Activated naive CD8-positive, alpha-beta T cell treated with anti-CD3 and anti-CD28 coated beads, Interleukin-2, amount 10 ng/mL, durations not matched to agents 7 days and 5 days (primary cell): ENCODE measurements at places on chromosomes 3 and 15. TPM values are rescaled to one million over a fixed set of nuclear protein-coding genes. Genes with fewer than 3 reads are reported as not detected.

DNA sequence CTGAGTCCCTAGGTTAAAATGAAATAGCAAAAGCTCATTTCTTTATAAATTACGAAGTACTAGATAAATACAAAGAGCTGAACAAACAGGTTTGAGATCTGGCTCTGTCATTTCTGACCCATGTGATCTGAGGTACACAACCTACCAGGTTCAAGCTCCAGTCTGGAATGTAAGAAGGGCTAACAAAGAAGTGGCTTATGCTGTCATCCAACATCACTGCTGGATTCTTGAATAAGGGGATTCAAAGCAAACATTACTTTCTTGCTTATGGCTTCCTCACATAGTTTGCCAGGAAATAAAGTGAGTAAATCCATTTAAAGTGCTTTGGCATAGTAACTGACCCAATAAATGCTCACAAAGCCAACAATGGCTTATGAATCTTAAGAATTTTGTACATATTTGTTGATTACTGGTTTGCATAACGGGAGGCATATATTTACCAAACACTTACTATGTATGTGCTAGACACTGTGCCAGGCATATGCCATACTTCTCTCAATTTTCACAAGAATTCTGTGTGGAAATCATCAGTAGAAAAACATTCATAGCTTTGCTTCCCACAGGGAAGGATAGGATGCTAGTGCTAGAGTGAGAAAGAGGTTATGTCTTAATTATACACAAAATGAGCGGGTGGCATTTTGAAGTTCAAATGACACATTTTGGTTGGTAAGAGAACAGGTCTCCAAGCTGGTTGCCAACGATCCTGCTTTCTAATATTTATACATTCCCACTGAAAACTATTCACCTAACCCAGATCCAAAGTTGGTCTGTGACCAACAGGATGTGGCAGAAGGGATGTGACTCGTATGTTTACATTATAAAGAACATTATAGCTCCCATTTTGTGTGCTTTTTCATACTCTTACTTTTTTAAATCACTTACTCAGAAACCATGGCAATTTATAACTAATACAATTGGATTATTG, 38.7 kb upstream of the CSPG5 start:
- H3K27me3 ChIP-seq: no peaks in the 10 kb centered on the region
- H3K27ac ChIP-seq: no peak overlapping the region
- H3K36me3 ChIP-seq: peaks cover 19% of the 10 kb centered on the region
- H3K4me1 ChIP-seq: no peaks in the 10 kb centered on the region
- H3K4me3 ChIP-seq: no peak overlapping the region
- no peak for DNase-seq

GRCh38 chr15:26872206-26872605, 5.3 kb downstream of the GABRA5 start:
- H3K4me1 ChIP-seq: no peaks in the 10 kb centered on the region
- H3K36me3 ChIP-seq: no peaks in the 10 kb centered on the region
- no peak overlapping the region for H3K4me3 ChIP-seq
- H3K27me3 ChIP-seq: peaks cover 10% of the 10 kb centered on the region
- H3K27ac ChIP-seq: no peak overlapping the region

- H3K27ac ChIP-seq: no peak overlapping the region
- no peak for DNase-seq
- H3K4me3 ChIP-seq: no peak overlapping the region
- no peaks in the 10 kb centered on the region for H3K27me3 ChIP-seq
- H3K36me3 ChIP-seq: no peaks in the 10 kb centered on the region
Measured at GRCh38 chr3:86648087-86648486, 342.9 kb downstream of the VGLL3 start.

- no peaks in the 10 kb centered on the region for H3K4me1 ChIP-seq
- no peak overlapping the region for H3K27ac ChIP-seq
- H3K4me3 ChIP-seq: no peak overlapping the region
- no peaks in the 10 kb centered on the region for H3K36me3 ChIP-seq
- no peak for DNase-seq
- peaks cover 16% of the 10 kb centered on the region for H3K27me3 ChIP-seq
Measured at GRCh38 chr15:29711531-29711930, 110.7 kb downstream of the TJP1 start.

DNA sequence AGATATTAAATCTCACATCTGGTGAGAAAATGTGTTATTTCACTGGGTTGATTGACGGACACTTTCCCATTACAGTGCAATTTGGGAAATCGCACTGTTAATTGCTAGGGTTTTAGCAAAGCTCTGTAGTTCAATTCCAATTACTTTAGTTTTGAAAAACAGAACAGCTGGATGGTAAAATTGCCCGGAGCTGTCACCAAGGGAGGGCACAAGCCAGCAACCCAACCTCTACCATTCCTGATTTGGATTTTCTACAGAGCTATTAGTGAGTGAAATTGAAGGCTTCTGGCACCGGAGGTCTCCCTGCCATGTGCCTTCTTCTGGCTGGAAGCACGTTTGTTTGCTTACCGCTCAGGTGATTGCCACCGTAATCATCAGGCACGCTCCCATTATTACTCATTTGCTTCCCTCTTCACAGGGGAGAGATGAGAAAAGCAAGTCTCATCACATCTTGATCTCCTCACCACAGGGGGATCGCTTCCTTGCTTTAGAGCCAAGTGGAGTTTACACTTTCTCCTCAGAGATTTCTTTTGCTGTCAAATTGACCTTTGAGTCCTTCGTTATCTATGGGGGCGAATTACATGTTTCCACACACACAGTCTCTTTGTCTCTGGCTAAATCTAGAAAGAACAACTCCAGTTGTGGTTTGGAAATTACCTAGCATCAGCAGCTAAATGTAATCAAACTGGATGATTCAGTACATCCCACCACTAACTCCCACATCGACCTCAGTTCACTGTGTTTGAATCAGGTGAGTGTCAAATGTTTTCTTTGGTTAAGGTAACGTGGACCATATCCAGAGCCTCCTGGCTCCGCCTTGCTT, 421.7 kb upstream of the GOLIM4 start:
- no peaks in the 10 kb centered on the region for H3K36me3 ChIP-seq
- no peaks in the 10 kb centered on the region for H3K27me3 ChIP-seq
- H3K27ac ChIP-seq: no peak overlapping the region
- no peak for DNase-seq
- no peaks in the 10 kb centered on the region for H3K4me1 ChIP-seq

- no peaks in the 10 kb centered on the region for H3K36me3 ChIP-seq
- no peak for DNase-seq
- no peak overlapping the region for H3K4me3 ChIP-seq
- H3K27me3 ChIP-seq: peaks cover 2% of the 10 kb centered on the region
- H3K4me1 ChIP-seq: no peaks in the 10 kb centered on the region
- no peak overlapping the region for H3K27ac ChIP-seq
Measured at GRCh38 chr3:28727307-28727706, 378.7 kb upstream of the AZI2 start.

PAK2 gene
- total RNA-seq: 77.2 TPM

NTRK3 gene
- total RNA-seq: not detected

KCTD6 gene
- total RNA-seq: 9.7 TPM

MYRIP gene
- total RNA-seq: not detected
